ENCODE measurements at places on chromosomes 5 and 9. TPM values are rescaled to one million over a fixed set of nuclear protein-coding genes. Genes with fewer than 3 reads are reported as not detected.

OTP gene
- not detected for total RNA-seq

DNA sequence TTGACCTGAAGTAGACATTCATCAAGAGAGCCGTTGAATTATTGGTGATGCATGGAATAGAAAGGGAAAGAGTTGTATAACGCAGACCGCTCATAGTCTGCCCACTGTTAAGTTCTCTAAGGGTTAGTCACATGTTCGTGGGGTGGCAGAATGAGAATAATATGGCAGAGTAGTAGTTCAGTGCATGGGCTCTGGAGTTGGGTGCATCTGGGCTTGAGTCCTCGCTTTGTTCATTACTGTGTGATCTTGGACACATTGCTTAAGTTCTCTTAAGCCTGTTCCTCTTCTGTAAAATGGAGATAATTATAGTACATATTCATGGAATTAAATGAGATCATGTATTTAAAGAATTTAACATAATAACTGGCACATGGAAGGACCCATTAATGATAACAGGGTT lies 23.6 kb downstream of the TNPO1 start:
- DNase-seq = no peak

DNA sequence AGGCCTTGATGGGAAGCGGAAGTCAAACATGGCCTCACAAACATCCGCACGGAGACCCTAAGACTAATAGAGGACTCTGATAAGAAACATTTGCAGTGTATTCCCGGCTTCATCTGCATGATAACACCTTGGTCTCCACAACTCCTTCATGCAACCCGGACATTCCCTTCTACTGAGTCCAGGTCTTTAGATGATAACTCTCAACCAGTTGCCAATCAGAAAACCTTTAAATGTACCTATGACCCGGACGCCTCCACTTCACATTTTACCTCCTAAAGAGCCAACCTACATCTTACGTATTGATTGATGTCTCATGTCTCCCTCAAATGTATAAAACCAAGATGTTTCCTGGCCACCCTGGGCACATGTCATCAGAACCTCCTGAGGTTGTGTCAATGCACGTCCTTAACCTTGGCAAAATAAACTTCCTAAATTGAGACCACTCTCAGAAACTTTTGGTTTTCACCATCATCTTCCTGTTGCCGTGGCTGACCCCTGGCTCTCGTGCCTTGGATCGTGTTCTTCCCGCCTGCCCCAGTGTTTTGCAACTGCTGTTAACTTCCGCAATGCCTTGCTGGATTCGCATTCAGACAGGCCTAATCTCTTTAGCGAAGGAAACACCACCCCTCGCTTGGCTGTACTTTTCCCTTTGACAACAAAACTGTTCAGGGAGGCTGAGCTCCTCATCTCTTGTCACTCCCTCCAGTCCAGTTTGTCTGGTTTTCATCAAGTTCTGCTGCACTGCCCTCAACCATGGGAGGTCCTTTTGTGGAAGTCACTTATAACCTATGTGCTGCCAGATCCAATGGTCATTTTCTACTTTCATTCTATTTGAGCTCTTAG lies 1.1 kb upstream of the DAP start:
- DNase-seq = no peak

GRCh38 chr5:42791151-42791550 lies 20.5 kb downstream of the SELENOP start:
- no peak for DNase-seq

- no peak for DNase-seq
Observed at GRCh38 chr5:32193591-32193990, 19.5 kb upstream of the GOLPH3 start.

KCNN2 gene
- total RNA-seq = not detected

DNA sequence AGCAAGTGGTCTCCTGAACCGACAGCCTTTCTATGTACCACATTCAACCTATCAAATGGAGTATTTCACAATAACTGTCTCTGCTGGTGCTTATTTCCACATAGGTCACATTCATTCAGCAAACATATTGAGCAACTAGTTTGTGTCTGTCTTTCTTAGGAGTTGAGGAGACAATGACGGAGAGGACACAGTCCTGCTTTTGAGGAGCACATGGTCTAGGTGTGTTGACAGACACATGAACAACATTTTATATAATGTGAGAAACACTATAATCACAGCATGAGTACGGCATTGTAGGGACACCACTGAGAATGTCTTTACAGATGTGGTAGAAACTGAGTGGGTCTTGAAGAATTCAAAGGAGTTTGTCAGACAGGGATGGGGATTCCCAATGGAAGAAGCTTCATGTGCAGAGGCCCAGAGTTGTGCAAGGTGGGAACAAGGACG lies 28.5 kb downstream of the NFIL3 start:
- no peak for DNase-seq
